ENCODE measurements at places on chromosomes 13 and 19. TPM values are rescaled to one million over a fixed set of nuclear protein-coding genes. Genes with fewer than 3 reads are reported as not detected.

The ZSCAN4 gene
- not detected for total RNA-seq

The PALM gene
- total RNA-seq = 3.5 TPM

The MAP4K1 gene
- 0.55 TPM for total RNA-seq

The TEAD2 gene
- total RNA-seq = 13.7 TPM

The CNN1 gene
- total RNA-seq = 37.0 TPM

The NFIX gene
- 59.8 TPM for total RNA-seq

The ZNF681 gene
- total RNA-seq = 0.77 TPM

The FGF21 gene
- total RNA-seq = not detected

The SLC5A5 gene
- not detected for total RNA-seq

The EPS8L1 gene
- 1.8 TPM for total RNA-seq

The NCAN gene
- under 0.01 TPM for total RNA-seq

The COL4A2 gene
- 97.1 TPM for total RNA-seq

The IGFL1 gene
- total RNA-seq = not detected

The IL27RA gene
- 1.00 TPM for total RNA-seq

The CEACAM8 gene
- total RNA-seq = not detected

The TEX29 gene
- total RNA-seq = not detected

The ADAMTS10 gene
- total RNA-seq = 5.2 TPM

The TYROBP gene
- total RNA-seq = not detected

The CATSPERD gene
- total RNA-seq = not detected

The MCEMP1 gene
- total RNA-seq = not detected

The NLRP9 gene
- not detected for total RNA-seq

The ZNF549 gene
- 4.9 TPM for total RNA-seq

The ALOX5AP gene
- total RNA-seq = 0.25 TPM

The ZNF844 gene
- 13.2 TPM for total RNA-seq

The CRX gene
- total RNA-seq = not detected

The LRRC4B gene
- 0.12 TPM for total RNA-seq
